Amniotic epithelial cell (primary cell): ENCODE measurements at places on chromosomes 16 and 17.

DNA sequence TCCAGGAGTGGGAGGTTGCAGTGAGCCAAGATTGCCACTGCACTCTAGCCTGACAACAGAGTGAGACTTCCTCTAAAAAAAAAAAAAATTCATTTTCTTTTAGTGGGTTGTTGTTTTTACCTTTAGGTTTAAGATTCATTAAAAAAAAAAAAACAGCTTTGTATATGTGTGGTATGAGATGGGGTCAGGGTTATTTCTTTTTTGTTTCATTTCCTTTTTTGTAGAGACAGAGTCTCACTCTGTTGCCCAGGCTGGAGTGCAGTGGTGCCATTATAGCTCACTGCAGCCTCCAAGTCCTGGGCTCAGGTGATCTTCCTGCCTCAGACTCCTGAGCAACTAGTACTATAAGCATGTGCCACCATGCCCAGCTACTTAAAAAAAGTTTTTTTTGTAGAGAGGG, 47.0 kb downstream of the BCAS3 start:
- DNase-seq, result no peak

DNA sequence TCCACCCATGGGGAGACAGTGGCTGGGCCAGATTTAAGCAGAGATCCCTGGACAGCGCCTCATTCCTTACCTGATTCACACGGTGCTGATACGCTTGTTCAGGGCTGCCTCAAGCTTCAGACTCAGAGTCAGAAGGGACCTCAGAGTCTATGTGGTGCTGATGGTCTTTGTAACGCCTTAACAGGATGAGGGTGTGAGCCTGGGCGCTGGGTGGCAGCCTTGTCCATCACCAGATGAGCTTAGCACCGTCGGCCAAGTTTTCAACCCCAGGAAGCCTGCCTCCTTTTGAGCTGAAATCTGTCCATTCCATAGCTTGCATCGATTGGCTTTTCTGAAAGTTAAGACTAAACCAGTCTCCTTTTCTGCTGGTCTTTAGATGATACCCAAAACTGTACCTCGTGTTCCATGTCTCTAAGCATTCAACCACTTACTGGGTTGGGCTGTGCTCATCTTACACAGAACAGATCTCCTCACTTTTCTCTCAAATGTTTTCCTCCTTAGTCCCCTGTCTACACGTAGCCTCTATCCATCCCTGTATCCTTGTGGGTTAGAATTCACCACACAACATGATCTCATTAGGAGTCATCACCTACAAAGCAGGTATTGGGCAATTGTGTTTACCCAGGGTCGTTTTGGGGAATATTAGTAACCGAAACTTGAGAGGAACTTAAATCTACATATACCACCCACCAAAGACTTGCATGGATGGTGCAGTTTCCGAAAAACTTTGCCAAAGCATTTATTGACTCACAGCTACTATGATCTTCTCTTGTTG, 573.4 kb downstream of the CDH13 start:
- no peak for DNase-seq

- DNase-seq, result no peak
Observed at GRCh38 chr17:81489998-81490992, 22.3 kb downstream of the ACTG1 start.

DNA sequence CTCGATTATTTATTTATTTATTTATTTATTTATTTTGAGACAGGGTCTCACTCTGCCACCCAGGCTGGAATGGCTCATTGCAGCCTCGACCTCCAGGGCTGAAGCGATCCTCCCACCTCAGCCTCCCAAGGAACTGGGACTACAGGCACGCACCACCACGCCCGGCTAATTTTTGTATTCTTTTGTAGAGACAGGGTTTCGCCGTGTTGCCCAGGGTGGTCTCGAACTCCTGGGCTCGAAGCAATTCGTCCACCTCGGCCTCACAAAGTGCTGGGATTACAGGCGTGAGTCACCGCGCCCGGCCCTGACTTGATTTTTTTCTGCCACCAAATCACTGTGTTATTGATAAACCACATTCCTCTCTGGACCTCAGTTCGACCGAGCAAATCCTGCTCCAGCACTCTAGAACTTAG, 758 bp upstream of the RPL23A start:
- no peak for DNase-seq

- no peak for DNase-seq
Observed at GRCh38 chr17:67519801-67520251, 142.7 kb downstream of the PITPNC1 start.

- DNase-seq, result no peak
Observed at GRCh38 chr16:74296104-74296431, 546 bp upstream of the PSMD7 start.

- DNase-seq, result no peak
Observed at GRCh38 chr17:17680477-17681186, 626 bp upstream of the RAI1 start.

DNA sequence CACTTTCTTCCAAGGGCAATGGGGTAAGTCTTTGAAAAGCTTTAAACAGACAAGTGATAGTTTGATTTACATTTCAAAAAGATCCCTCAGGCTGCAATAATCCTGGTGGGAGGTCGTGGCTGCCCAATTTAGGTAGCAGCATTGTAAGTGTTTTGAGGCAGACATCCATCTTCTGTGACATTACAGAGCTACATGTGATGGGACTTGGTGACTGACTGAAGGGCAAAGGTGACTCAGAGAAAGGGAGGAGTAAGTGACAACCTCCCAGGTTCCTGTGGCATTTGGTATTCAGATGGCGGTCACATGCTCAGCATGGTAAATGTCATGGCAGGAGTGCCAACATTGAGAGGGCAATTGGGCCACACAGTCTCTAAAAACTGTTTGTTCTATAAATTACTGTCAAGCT, 26.5 kb downstream of the STAT3 start:
- no peak for DNase-seq

- peak; percentile 89 for DNase-seq
Observed at GRCh38 chr17:37493249-37494027, 3.7 kb downstream of the DUSP14 start.

DNA sequence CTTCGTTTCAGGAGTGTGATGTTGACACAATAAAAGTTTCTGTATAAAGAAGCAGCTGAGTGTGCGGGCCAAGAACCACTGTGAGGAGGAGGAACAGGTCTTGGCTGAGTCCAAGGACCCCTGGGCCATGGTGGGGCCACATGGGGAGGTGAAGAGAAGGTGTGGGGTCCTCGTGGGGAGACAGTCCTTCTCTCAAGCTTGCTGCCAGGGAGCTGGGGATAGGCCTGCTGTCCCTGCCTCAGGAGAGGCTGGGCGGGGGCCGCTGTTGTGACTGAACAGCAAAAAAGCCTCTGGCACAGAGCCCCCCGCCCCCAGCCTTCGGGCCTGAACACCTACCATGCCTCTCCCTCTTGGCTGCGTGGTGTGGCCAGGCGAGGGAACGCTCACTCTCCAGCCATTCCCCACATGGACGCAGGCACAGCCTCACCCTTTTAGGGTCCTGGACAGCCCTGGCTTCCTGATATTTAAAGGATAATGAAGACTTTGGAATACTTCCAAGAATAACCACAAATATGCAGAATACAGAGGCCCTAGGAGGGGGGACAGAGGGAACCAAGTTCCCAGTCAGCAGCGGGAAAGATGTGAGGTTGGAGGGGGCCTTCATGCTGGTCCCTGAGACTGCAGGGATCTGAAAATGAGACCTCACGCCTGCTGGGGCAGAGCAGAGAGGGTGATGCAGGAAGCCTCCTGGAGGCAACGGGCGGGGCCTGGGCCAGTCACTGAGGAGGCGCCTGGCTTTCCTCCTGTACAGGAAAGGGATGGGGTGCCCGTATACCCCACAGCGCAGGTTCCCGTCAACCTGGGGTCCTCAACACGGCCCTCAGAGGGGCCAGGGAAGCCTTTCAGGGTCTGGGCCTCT, 100.0 kb upstream of the CREBBP start:
- peak; percentile 57 for DNase-seq
